A549 treated with Hydrocortisone at 1 μM for 4 hours (cell line): ENCODE measurements at places on chromosomes 3 and 15. TPM values are rescaled to one million over a fixed set of nuclear protein-coding genes. Genes with fewer than 3 reads are reported as not detected.

CA12 gene
- total RNA-seq = 166 to 192 TPM (median 183 TPM) in 5 replicates

SCAPER gene
- 2.5 to 4.4 TPM (median 3.7 TPM) in 5 replicates for total RNA-seq

ZNF280D gene
- total RNA-seq = 12.6 to 16.1 TPM (median 15.2 TPM) in 5 replicates

SNTN gene
- total RNA-seq = not detected in 5 replicates

C3orf49 gene
- total RNA-seq = not detected in 5 replicates

PIGBOS1 gene
- total RNA-seq = 20.2 to 31.1 TPM (median 24.8 TPM) in 5 replicates

SPESP1 gene
- not detected in 5 replicates for total RNA-seq

CIDEC gene
- total RNA-seq = 61.6 to 88.8 TPM (median 71.7 TPM) in 5 replicates

AADAC gene
- 10.7 to 12.8 TPM (median 12.1 TPM) in 5 replicates for total RNA-seq

SLCO2A1 gene
- 0.07 to 0.24 TPM (median 0.23 TPM) in 5 replicates for total RNA-seq

MESP2 gene
- 0.24 to 0.84 TPM (median 0.48 TPM) in 5 replicates for total RNA-seq

C3orf70 gene
- total RNA-seq = 0.03 to 0.06 TPM (median 0.03 TPM) in 5 replicates

CFAP100 gene
- total RNA-seq = not detected in 5 replicates
